ENCODE measurements at places on chromosomes 2 and 18. TPM values are rescaled to one million over a fixed set of nuclear protein-coding genes. Genes with fewer than 3 reads are reported as not detected.

DNA sequence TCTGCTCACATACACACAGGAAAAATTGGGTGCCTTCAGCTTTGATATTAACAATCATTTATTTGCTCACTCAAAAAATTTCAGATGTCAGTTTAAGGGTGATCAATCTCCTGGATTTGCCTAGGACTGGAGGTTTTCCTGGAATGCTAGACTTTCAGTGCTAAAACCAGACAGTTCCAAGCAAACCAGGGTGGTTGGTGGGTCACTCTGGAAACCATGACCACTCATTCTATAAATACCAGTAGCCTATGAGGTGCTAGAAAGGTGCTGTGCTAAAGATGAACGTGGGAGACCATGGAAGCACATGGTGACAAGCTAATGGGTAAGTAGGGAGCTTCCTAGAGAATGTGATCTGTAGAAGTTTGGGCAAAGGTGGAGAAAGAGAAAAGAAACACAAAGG is 25.4 kb upstream of the STPG4 start:
- DNase-seq, result no peak

DNA sequence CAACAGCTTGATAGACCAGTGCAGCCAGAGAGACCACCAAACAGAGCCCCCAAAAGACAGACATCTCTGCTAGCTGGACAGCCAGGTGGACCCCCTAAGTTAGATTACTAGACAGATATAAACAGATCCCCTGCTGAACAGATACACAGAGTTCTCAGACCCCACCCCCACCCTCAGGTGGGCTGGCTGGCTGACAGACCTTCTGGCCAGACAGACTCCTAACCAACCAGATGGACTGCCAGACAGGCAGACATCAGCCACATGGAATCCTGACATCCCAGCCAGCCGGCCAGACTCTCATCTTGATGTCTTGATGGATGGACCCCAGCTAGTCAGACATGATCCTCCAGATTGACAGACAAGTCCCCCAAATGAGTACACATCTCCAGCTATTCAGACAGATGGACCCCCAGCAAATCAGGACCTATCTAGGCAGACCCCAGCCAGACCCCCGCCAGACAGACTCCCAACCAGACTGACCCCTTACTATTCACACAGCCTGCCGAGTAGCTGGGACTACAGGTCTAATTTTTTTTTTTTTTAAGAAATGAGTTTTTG is 18.0 kb downstream of the PTPN18 start:
- no peak for DNase-seq

GRCh38 chr2:223635080-223635479 is 32.9 kb upstream of the SCG2 start:
- DNase-seq, result no peak

GRCh38 chr18:44781886-44782285 is 101.2 kb downstream of the SETBP1 start:
- DNase-seq, result no peak

GRCh38 chr2:163348857-163349380 is 386.9 kb downstream of the FIGN start:
- no peak for DNase-seq

DNA sequence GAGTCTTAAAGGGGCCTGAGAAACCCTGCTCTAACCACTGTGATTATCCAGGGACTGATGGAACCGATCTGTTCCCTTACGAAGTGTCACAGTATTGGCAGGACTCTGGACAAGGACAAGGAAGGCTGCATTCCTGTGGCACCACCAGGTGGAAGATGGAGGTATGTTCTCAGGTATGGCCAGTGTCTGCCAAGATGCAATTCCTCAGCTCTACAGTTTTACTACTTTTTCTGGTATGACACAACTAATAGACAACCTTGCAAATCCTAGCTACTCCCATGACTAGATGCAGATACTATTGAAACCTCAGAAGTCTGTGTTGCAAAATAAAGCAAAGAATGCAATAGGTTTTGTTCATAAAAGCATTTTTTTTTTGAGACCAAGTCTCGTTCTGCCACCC is 14.6 kb downstream of the RAB31 start:
- no peak for DNase-seq

GRCh38 chr2:137187216-137187615 is 421.9 kb downstream of the THSD7B start:
- no peak for DNase-seq

DNA sequence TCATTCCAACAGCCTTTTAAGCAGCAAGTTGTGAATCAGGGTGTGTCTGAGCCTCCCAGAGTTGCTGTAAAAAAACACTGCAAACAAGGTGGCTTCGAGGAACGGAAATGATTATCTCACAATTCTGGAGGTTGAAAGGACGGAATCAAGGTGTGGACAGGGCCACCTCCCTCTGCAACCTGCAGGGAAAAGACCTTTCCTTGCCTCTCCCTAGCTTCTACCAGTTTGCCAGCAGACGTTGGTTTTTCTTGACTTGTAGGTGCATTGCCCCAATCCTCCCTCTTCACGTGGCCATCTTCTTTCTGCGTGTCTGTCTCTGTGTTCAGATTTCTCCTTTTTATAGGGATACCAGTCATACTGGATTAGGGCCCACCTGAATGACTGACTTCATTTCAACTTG is 24.8 kb upstream of the TMEM131 start:
- no peak for DNase-seq

- no peak for DNase-seq
These were observed 47.2 kb upstream of the MGAT4A start for GRCh38 chr2:98778151-98778550.

Gene EGR4
- not detected for total RNA-seq

DNA sequence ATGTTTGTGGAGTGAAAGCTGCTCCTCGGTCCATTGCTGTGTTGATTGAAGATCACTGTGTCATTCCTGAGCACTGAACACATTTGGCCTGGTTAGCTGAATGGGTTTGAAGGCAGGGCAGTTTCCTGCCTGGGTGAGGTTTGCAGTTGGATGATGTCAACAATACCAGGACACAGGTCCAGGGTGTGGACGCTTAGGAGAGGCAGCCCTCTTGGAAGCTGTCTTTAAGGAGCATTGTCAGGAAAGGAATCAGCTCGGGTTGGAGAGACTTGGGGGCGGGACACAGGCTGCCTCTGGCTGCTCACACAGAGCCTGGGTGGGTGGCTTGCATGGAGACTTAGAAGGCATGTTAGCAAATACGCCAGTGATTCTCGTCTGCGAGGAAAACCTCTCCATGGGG is 237.7 kb downstream of the SEPTIN10 start:
- no peak for DNase-seq

GRCh38 chr2:47499621-47500309 is 96.8 kb downstream of the MSH2 start:
- no peak for DNase-seq

Gene FRZB
- not detected for total RNA-seq

Gene NT5DC4
- total RNA-seq, result not detected

Gene ALLC
- not detected for total RNA-seq

DNA sequence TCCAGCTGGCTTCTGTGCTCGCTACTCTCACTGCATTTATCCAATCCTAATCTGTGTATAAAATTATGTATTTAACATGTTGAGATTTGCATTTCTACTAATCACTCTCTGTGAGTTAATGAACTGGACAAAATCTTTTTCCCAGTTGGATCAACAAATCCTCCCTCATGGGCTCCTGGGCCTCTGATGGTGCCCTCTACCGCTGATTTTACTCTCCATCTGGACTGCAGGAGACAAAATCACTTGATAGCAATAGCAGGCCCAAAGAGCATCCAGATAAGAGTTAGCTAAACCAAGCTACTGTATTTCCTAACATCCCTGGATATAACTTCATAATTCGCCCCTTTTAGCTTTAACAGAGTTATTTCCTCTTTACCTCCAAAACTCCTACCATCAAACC is 14.4 kb downstream of the REG3G start:
- DNase-seq, result no peak

DNA sequence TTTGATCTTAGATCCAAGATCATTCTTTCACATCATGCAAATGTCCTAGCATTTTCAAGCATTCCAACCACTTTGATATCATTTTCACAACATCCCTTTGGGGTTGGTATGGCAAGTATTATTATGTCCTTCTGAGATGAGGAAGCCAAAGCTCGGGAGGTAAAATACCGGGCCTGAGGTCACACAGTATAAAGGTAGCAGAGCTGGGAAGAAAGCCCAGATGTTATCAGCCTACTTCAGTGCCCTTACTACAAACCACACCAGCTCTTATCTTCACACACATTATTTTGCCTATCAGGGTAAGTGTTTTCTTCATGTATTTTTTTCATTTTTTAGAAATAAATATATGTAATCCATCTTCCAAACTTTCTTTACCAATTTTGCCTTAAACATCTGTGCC is 4.2 kb upstream of the B4GALT6 start:
- DNase-seq, result no peak

DNA sequence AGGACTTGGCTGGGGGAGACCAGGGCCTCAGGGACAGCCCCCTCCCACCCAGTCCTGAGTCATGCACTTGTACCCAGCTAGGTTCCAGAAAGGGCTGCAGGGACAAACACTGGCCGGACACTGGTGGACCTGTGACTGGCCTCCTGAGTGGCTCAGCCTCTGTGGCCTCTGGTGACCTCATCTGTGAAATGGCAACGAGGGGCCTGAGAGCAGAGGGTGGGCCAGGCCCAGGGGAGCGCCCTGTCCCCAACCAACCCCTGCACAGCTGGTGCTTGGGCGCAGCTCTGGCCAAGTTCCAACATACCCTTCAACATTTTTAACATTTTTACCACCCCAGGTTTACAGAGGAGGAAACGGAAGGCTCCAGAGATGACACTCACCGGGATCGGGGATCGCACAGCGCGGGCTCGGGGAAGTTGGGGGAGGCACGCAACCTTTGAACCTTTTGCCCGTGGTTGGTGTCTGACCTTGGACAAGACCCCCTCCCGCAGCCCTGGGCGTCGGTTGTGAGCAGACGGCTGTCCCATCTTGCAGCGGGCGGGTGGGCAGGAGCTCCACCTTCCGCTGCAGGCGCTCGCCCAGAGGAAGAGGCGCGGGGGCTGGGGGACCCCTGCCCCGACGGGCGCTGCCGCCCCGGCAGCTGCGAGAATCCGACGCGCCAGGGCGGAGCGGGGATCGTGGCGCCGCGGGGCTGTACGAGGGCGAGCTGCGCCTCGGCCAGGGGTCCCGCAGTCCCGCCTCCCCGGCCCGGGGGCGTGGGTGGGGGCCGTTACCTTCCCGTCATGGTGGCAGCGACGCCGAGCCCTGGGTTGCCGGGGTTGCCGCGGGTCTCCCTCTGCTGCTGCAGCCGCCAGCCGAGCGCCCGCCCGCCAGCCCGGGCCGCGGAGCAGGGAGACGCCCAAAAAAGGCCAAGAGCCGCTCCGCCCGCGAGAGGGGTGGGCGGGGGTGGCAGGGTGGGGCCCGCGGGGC is 805 bp downstream of the LIMS2 start:
- peak; percentile 20 for DNase-seq

- no peak for DNase-seq
These were observed 45.4 kb upstream of the DLX2 start for GRCh38 chr2:172147944-172148650.

Gene MALL
- 0.19 TPM for total RNA-seq

Gene UBXN2A
- total RNA-seq, result 11.9 TPM

Gene DES
- not detected for total RNA-seq

DNA sequence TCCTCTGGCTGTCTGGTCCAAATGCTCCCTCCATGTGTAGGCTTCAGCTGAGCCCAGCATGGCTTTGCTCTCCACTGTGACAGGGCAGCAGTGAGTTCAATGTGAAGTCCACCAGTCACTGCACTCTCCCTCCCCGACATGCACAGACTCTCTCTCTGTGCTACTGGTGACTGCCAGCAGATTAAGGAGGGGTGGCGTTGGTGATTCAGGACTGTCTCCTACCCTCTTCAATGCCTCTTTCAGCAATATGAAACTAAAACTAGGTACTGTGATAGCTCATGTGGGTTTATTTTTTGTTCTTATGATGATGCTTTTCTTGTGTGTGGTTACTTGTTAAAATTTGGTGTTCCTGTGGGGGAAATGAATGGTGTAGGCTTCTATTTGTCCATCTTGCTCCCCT is 201.0 kb upstream of the RBMS1 start:
- DNase-seq, result peak; percentile 9

Gene CD207
- total RNA-seq, result not detected

Gene ORC2
- total RNA-seq, result 49.2 TPM

- no peak for DNase-seq
These were observed 26.5 kb downstream of the LYPD6B start for GRCh38 chr2:149064856-149065630.

DNA sequence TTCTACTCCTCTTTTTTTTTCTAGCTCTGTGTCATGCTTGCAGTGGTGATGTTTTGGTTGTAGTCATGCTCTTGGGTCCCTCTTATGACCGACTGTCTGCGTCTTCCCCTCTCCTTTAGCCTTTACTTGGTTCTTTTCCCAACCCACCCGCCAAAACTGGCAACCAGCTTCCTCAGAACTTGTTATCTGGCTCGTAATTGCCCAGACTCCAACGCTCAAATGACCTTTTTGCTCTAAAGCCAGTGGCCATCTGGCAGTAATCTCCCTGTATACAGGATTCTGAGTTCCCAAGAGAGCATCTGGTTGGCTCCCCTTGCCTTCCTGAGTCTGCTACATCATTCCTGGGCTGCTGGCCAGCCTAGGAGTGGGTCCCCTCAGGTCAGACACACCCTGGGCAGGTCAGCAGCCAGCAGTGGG is 147.2 kb downstream of the MGAT5 start:
- DNase-seq, result no peak

DNA sequence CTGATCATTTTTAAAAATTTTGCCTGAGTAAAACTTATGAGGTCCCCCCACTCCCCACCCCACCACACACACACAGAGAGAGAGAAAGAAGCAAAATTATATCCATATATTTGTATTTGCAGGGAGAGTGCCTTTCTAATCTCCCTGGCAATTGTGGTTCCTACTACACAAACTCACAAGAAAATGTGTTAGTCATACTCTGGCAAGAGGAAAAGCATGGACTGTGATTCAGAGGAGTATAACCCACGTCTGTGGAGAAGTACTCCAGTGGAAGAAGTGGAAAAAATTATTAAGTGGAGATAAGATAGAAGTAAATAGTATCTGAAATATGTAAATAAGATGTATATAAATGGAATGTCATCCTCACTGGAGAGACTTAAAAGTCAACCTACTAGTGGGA is 114.0 kb downstream of the DSEL start:
- DNase-seq, result no peak

DNA sequence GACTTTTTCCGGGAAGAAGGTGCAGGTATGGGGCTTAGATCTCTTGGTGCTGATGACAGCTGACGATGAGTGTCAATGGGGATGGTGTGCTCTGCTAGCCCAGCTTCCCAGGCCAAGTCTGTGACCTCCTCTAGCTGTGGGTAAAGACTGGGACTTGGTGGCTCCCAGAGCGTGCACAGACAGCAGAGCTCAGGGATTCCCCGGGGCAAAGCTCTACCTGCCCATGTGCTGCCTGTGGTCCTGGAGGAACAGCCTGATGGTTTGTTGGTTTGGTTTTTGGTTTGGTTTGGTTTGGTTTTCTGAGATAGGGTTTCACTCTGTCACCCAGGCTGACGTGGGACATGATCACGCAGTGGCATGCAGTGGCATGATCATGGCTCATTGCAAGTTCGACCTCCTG is 19.2 kb downstream of the ATP6V1B1 start:
- peak; percentile 4 for DNase-seq

- no peak for DNase-seq
These were observed 139.6 kb upstream of the DCC start for GRCh38 chr18:52200406-52200805.

GRCh38 chr2:215831296-215831913 is 181.9 kb downstream of the MREG start:
- peak; percentile 15 for DNase-seq

All from activated CD4-positive, alpha-beta T cell treated with anti-CD3 and anti-CD28 coated beads, Interleukin-2, amount 10 ng/mL, durations not matched to agents 7 days and 5 days (primary cell).